ENCODE measurements at places on chromosomes 4 and X.

- DNase-seq = no peak
These were observed 16.2 kb upstream of the GNRHR start for GRCh38 chr4:67770422-67770821.

DNA sequence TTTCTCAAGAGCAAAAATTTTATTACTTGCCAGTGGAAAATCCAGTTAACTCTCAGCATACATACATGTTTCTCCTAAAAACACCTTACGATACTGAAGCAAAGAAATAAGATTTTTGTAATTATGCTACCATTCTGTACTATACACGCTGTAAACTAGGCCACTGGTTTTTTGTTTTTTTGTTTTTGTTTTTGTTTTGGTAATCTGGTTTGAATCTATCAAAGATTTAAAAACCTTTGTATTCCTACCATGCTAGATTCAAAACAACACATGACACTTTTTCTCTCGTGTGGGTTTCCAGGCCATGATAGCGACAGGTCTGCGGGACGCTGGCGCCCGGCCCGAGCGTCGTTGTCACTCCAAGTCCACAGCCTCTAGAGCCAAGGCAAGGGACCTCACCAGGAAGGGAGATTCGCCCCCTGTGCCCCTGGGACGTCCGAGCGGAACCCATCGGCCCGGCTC lies 723 bp downstream of the TMEM192 start:
- peak; percentile 36 for DNase-seq

DNA sequence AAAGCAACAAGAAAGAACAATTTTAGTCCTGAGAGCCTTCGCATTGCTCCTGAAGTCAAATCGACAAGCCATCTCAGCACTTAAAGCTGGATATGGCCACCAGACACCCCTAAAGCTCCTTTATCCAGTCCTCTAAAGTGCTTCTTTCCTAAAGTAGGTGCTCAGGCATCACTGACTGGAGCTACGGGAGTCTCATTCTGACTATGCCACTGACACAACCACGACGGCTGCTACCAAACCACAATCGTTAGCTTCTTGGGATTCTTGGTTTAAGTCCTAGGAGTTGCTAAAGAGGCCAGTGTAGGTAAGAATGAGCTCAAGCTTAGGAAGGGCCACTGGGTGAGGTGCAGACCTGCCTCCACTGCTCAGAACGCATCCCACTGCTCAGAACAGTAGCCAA lies 1.0 kb downstream of the SLC10A6 start:
- no peak for DNase-seq

GRCh38 chr4:180281724-180282123 lies 1961.5 kb upstream of the TENM3 start:
- DNase-seq = no peak

DNA sequence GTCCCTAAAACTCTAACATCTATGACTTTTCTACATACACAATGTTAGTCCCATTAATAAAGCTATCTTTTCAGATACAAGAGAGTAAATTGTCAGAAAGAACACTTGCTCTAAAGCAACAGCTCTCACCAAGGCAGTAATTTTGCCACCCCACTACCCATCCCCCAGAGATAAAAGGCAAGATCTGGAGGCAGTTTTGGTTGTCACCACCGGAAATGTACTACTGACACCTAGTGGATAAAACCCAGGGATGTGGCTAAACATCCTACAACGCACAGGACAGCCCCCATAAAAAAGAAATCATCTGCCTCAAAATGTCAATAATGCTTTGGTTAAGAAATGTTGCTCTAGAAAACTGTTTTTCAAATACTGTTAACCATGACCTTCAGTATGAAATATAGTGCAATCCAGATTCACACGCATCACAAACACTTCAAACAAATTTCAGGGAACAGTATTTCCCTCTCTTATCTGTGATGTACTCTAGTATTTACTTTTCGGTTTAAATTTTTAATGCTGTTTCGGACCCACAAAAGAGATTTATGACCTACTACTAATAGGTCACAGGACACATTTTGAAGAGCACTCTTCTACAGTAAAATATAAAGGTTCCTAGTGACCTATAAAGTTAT lies 5.1 kb downstream of the FBXL5 start:
- DNase-seq = peak; percentile 56

- DNase-seq = no peak
These were observed 50.4 kb upstream of the PRPS1 start for GRCh38 chrX:107577933-107578332.

- no peak for DNase-seq
These were observed 18.3 kb upstream of the USP9X start for GRCh38 chrX:41066969-41067368.

DNA sequence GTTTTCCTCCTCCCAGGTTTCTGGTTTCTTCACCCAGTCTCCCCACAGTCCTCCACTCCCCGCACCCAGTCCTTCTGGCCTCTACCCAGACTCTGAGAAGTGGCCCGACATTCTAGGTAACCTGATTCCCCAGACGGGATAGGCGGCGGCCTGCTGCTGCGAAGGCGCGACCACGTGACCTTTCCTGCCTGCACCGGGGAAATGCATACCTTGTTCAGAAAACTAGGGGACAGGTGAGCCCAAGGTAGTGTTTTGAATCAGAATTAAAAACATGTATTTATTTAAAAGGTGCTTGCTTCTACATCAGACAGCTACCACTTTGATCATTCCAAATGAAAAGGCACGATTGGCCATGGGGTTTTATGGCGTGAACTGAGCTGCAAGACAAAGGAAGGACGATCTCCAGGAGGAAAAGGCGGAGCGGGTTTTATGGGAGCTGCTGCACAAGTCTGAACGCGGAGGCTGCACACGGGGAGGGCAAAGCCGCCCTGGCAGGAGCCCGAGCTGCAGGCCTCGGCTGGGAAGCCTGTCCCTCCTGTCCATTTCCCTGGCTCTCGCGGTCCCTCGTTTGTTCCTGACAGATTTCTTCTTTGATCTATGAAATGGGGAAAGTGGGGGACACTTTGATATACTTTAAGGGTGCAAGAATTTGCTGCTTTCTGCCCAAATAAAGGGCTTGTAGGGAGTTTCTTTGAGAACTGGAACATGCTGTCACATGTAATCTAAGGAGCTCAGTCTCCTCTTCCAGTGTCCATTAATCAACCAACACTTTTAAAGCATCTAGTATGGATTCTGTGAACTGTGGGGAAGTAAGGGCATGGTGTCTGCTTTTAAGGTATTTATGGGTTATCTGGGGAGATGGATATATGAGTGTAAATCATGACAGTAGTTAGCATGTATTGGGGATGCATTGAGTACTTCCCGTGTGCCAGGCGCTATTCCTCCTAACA lies 150.9 kb downstream of the SPRY1 start:
- DNase-seq = no peak

DNA sequence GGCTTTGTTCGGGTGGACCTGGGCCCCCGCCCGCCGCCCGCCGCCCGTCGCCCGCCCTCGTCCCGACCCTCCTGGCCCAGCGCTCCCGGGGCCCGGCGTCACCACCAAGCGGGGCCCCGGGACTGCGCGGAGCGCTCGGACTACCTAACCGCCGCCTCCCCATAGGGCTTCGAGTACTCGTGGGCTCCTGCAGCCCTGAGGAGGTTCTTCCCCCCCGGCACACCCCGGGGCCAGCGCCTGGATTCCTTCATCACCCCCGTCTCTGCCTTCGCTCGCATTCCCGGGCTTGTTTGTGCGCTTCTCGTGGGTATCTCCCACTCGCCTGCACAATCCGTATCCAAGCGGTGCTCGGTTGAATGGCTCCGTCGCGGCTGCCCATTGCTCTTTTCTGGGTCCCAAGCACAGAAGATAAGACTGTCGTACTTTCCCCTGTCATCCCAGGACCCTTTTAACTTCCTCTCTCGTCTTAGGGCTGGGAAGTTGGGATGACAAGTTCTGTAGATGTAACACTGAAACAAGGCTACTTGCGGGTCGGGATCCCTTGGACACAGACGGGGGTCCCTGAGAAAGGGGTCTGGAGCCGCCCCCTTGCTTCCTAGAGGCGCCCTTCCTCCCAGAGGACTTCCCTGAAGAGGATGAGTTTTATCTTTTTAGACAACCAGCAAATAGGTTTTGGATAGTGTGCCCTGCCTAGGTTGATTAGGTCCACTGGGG lies 565 bp downstream of the MOB1B start:
- DNase-seq = no peak

- no peak for DNase-seq
These were observed 28.1 kb downstream of the SLC25A43 start for GRCh38 chrX:119427024-119427794.

DNA sequence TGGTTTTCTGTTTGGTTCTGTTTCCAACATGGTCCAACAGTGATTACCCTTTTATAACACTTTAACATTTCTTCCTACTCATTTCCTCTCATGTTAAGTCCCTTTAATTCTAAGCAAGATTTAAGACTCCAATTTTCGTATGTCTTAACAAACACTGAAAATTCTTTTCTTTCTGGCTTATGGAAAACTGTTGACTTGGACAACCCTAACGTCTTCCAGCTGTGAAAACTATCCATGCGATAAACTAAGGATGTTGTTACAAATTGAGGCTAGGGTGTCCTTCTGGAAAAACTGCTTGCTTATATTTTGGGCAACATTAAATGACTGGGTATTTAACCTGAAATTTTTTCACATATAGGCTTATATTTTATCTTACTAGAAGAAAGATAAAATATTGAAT lies 33.9 kb upstream of the RTL3 start:
- no peak for DNase-seq

GRCh38 chrX:10244915-10245622 lies 88.3 kb downstream of the CLCN4 start:
- no peak for DNase-seq

DNA sequence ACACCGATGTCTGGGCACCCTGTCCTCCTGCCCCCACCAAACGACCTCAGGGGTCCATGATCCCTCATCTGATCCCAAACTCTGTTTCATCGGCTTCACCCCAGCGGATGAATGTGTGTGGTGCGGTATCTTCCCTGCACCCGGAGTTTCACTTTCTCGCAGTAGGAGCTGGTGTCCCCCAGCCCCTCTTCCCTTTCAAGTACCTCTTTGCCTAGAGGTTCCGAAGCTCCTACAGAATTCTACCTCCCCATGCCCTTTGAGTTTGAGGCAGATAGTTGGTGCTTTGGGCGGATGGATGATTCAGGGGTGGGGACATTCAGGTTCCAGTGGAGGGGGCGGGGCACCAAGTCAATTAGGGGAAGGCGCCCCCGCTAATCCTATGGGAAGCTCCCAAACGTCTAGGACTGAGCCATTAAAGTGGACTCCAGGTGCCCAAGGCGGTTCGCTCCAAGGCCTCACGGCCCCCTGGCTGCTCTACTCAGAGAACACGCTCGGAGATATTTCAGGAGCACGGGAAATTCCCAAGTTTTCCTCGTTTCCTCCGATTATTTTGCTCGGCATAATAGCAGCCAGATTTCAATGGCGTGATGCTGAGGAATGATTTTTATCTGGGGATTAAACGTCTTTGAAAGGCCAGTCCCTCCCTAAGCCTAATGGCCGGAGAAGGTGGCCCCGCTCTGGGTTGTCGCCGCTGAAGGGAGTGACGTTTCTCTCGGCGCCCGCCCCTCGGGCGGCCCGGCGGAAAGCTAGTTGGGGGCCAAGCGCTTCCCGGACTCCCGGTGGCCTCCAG lies 1.3 kb downstream of the MSX1 start:
- no peak for DNase-seq

- no peak for DNase-seq
These were observed 91.5 kb upstream of the MAP9 start for GRCh38 chr4:155468282-155468681.
